ENCODE measurements at places on chromosomes 2 and 18.

- no peak for DNase-seq
Measured at GRCh38 chr2:199911877-199912161, 726 bp downstream of the C2orf69 start.

DNA sequence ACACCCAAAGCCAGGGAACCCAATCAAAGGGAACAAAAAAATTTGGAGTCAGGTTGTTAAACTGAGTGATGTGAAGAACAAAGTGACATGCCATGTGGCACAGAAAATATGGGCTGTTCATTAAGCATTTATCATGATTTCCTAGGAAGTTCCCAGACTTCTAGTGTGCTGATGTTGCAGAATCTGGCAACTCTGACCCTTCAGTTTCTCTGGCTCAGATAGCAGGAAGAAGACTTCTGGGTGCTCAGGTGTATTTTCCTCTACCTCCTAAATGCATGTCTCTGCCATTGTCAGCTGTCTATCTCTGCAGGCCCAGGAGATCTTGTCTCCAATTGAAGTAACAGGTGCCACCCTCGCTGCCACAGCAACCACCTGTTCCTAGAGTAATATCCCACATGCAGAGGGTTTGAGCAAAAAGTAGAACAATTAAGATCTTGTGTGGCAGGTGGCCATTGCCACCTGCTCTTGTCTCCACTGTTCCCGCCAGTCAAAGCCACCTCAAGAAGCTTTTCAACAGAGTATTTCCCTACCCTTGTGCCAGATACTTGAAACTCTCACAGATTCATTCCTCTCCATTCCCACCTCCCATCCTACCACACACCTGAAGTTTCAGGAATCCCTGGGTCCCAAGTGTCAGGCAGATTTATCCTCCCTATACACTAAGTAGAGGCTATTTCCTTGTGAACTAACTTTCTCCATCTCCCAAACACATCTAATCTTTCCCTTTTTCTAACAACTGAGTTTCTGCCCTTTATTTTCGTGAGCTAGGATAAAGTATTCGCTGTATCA, 533.7 kb upstream of the CHAC2 start:
- DNase-seq, result no peak

DNA sequence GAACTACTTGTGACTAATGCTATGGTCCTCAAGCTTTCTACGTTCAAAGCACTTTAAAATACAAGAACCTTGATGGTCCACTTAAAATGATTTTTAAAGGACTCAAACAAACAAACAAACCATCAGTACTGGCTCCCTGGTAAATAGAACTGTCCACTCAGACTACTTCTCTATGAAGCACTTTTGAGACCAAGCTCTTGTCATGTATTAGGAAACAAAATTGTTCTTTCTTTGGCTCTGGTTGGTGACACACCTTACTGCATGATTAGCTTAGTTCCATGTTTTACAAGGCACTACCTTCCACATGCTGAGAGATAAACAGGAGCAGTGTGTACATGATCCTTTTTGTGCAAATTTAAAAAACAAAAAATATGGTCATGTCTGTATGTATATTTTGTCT, 19.7 kb downstream of the DARS1 start:
- no peak for DNase-seq

DNA sequence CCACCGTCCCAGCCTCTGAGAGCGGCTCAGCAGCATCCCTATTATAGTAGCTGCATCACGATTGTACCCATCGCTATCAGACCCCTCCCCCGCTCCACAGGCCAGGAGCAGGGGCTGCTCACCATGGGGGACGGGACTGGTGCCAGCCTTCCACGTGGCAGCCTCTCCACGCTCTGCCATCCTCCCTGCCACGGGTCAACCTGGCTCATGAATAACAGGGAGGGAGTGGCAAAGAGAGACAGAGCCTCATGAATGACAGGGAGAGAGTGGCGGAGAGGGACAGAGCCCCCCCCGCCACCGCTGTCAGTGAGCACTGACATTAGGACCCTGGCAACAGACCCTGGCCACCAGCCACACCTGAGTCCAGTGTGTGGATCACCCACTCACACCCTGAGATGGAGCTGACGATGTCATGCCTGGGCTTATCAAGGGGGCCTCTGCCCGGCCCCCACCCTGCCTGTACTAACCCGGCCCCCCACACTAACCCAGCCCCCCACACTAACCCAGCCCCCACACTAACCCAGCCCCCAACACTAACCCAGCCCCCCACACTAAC, 16.9 kb downstream of the CROCC2 start:
- no peak for DNase-seq

DNA sequence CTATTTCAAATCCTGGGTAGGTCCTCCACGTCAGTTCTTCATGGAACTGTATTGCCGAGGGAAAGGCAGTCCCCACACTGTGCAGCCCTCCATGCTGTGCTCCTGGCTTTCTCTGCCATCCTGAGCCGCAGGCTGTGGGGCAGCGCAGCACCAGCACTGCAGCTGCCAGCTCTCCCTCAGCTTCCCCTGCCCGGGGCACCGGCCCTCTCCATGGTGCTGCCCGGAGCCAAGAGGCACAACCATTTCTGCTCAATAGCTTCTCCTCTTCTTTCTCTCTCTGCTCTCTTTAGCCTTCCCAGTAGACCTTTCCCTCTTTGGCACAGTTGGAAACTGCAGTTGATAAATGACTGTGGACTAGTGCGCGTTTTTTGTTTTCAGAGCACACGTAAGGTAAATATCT, 12.1 kb downstream of the ANKRD23 start:
- no peak for DNase-seq

- DNase-seq, result no peak
Measured at GRCh38 chr2:168252976-168253375, 5.6 kb upstream of the STK39 start.

- no peak for DNase-seq
Measured at GRCh38 chr18:22300665-22301636, 116.8 kb downstream of the CTAGE1 start.

GRCh38 chr2:102139851-102140250, 2.7 kb upstream of the IL1R1 start:
- no peak for DNase-seq

DNA sequence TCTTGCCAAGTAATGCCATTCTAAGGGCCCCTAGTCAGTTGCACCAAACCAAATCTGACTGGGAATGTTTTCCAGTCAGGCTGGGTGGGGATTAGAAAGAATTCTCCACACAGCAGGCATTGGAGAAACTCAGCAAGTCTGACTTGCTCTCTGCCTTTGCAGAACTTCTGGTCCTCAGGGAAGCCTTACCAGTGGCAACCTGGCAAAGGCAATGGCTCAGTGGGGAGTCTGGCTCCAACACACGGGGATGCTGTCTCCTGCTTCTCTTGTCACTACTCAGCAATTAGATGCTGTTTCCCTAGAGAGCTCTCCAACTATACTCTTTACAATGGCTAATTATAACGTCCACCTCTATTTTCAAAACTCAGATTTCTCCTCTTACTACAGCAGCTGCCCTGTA, 810.7 kb downstream of the LRRTM4 start:
- no peak for DNase-seq

DNA sequence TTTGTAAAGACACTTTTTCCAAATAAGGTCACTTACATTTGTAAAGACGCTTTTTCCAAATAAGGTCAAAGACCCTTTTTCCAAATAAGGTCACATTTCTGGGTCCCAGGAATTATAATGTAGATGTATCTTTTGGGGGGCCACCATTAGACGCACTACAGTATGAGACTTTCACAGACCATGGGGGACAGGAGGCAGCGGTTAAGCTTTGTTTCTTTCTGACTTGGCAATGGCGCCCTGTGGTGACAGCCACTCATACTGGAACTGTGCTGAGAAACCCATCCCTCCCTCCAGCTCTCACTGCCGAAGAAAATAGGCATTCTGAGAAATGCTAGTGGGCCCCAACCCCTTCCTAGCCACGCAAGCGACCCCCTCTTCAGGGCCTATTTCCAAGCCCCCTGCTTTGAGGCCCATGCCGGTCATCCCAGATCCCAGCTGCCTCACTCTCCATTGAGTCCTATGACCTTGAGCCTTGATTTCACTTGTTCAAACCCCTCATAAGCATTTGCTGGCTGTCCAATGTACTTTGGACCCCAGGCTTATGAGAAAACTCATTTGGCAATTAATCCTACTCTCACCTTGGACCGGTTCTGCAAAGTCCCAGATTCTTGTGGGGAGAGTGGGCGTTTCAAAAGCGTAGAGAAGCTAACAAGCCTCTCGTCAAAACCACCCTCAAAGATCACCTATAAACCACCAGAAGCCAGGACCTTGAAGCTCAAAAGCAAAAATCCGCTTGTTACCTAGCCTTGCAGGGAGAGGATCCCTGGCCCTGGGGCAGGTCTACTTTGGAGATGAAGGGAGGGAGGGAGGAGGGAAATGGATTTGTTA, 11.3 kb upstream of the SPATA3 start:
- no peak for DNase-seq

GRCh38 chr2:75998451-75998850, 287.7 kb upstream of the GCFC2 start:
- DNase-seq, result no peak

GRCh38 chr2:210568108-210568507, 11.7 kb downstream of the CPS1 start:
- no peak for DNase-seq

- no peak for DNase-seq
Measured at GRCh38 chr2:45300026-45300750, 290.9 kb upstream of the SIX2 start.

Measured in left renal pelvis (tissue), 4 donors.